RPMI8226 (cell line): ENCODE measurements at places on chromosomes 2 and 18.

- no peak for DNase-seq
These were observed 20.4 kb upstream of the NR4A2 start for GRCh38 chr2:156352911-156353310.

- no peak for DNase-seq
These were observed 14.9 kb upstream of the MBP start for GRCh38 chr18:77147418-77147852.

GRCh38 chr2:112290088-112290487 is 14.7 kb downstream of the ZC3H6 start:
- no peak for DNase-seq

- DNase-seq = no peak
These were observed 70.9 kb upstream of the ST6GAL2 start for GRCh38 chr2:106956879-106957278.

DNA sequence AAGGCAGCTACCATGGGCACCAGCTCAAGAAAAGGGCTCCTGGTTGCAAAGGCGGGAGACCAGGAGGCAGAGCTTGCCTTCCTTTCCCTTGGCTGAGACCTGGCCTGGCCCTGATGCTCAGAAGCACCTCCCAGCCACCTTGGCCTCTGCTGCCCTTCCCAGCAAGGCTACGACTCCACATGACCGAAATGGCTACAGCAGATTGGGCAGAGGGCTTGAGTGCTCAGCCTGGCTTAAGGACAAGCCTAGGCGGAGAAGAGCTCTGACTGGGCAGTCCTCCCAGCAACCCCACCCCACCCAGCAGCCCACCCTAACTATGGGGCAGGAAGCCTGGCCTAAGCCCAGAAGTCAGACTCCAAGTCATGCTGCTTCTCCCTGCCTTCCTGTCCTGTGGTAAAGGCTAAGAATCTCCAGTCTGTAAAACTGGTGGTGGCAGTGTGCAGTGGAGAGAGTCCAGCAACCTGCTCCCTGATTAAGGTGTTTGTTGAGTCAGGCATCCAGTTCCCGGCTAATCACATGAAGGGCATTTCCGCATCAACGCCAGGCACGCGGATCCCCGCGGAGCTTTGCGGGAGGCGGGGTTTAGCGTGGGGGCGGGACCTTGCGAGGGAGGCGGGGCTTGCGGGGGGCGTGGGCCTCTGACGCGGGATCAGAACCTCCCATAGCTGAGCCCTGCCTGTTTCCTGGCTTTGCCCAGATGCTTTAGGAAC is 256.0 kb downstream of the BCL11A start:
- no peak for DNase-seq

DNA sequence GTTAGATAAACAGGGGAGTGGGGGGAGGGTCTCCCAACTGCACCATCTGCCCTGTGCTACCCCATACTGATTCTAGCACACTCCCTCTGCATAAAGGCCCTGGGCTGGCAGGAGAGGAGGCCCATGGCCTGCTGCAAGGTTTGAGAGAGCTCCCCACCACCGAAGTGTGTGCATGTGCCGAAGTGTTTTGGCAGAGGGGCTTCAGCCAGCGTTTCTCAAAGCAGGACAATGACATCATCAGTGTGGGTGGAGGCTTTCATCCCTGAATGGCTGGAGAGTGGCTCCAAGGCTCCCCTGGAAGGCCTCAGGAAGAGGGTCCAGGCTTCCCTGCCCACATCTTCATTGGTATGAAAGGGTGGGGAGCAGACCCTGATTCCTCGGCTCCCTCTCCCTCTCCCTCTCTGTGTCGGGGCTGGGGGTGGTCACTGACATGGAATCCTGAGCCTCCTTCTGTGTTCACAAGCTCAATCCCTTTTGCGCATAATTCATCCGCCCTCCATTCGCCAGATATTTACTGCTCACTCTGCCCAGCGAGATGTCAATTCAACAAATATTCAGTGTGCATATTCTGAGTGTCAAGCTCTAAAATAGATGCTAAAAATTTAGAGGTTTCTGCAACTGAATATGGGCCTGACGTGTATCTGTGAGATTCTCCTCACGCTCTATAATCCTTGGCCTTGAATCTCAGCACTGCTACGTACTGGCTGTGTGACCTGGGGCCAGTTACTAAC is 122.1 kb downstream of the CELF4 start:
- no peak for DNase-seq
